ENCODE measurements at places on chromosomes 1 and 21.

DNA sequence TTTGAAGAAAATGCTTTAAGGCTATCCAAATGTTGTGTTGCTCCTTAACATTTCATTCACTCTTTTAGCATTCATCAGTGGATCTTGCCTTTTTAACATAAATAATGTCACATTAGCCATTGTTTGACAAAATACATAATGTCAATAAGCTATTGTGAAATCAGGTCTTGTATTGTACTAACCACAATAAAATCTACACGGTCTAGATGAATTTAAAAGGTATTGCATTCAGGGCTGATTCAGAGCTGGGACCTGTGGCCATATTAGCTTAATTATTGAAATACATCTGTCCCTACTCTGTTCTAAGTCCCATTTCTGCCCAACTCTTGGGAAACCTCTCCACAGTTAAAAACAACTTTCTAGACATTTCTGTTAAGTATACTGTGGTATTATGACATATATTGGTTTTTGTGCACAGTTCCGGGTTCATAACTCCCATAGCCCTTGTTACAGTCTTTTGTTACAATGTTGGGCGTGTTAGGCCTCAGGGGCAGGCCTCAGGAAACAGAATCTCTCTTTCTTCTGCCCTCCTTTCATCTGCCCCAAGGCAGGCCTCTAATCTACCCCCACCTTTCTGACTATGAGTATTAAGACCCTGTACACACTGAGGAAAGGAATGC lies 44.7 kb upstream of the CITED4 start:
- no peak for DNase-seq

DNA sequence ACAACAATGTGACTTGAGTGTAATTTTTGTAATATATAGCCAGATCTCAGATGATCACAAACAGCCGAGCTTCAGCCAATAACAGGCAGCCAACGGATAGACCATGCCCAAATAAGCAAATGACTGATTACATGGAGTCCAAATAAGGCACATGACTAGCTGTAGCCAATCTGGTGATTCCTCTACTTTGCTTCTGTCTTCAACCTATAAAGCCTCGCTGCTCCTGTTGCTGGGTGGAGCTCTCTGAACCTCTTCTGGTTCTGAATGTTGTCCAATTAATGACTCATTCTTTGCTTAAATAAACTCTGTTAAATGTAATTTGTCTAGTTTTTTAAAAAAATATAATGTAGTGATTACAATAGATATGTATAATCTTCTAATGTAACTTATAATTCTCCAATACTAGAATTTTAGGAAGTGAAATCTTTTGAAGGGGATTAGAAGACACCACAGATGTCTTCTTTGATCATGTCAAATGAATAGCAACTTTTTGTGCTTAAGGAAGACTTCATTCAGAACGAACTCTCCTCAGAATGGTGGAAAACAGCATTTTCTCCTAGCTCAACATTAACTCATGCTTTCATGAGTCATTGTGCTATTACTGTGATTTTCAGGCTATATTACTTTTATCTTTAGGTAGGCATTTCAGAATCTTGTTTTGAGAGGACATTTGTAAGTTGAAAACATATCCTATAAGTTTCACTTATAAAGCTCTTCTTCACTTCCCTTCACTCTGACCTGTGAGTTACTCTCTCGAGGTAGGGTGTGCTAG lies 857.8 kb upstream of the B3GALT2 start:
- no peak for DNase-seq

DNA sequence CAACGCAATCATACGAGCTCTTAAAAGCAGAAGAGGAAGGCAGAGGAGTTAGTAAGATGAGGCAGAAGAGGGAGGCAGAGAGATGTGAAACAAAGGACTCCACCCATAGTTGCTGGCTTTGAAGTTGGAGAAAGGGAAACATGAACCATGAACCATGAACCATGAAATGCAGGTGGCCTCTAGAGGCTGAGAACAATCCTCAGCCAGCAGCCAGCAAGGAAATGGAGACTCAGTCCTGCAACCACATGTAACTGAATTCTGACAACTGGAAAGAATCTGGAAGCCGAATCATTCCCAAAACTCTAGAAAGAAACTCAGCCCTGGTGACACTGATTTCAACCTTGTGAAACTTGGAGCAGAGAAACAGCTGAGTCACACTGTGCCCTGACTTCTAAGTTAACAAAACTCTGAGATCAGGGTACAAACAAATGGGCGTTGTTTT lies 10.1 kb downstream of the DIPK1A start:
- DNase-seq, result no peak

- DNase-seq, result no peak
Observed at GRCh38 chr1:246790833-246791232, 66.6 kb downstream of the SCCPDH start.

DNA sequence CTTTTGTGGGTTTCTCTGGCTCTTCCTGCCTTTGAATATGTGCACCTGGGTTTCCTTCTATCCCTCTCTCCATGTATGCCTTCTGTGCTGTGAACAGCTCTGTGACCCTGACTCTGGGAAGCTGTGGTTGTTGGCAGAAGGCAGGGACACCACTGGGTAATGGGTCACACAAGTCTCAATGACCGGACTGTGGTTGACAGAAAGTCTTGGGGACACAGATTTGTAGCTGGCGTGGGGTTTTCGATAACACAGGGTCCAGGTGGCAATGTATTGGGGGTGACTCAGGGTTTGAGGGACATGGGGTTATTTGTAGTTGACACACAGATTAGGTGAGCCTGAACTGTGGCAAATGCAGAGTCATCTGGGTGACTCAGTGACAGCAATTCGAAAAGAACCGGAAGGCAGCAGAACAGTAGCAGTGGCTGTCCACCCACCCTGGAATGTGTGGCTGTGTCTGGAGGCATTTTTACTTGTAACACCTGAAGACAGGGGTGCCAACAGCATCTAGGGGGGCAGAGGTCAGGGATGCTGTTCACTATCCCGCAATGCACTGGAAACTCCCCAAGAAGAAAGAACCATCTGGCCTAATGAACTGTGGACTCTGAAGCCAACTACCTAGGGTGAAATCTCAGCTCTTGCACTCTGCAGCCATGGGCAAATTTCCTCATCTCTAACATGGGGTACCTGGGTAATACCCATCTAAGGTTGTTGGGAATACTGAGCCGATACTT lies 13.0 kb upstream of the SLC6A9 start:
- no peak for DNase-seq

DNA sequence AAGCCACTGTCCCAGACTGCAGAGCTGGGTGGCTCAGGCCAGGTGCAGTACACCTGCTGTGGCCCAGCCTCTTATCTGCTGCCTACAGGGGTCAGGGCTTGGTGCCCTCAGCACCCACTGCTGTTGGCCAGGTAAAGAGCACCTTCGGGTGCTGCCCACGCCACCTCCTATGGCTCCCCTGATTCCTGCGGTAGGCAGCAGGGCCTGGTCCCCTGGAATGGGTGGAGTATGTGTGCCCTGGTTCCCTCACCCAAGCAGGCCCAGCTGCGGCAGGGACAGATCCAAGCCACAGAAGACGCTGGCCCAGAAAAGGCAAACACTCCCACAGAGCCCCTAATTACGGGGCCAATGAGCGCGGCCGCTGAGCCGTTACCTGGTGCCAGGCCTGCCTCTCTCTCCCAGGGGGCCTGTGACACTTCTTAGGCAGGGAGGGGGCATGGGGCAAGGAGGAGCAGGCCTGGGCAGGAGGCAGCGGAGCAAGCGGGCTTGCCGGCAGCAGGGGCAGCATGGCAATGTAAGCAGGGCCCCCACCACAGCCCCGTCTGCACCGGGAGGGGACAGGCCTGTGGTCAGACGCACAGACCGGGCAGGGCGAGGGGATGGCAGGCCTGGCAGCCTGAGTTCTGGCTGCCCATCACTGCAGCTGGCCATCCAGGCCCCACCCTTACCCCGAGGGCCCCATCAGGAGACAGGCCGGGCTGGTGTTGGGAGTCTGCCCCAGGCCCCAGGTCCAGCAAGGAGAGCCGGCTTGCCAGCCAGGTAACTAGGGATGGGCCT lies 19.0 kb downstream of the ESPN start:
- DNase-seq, result no peak

DNA sequence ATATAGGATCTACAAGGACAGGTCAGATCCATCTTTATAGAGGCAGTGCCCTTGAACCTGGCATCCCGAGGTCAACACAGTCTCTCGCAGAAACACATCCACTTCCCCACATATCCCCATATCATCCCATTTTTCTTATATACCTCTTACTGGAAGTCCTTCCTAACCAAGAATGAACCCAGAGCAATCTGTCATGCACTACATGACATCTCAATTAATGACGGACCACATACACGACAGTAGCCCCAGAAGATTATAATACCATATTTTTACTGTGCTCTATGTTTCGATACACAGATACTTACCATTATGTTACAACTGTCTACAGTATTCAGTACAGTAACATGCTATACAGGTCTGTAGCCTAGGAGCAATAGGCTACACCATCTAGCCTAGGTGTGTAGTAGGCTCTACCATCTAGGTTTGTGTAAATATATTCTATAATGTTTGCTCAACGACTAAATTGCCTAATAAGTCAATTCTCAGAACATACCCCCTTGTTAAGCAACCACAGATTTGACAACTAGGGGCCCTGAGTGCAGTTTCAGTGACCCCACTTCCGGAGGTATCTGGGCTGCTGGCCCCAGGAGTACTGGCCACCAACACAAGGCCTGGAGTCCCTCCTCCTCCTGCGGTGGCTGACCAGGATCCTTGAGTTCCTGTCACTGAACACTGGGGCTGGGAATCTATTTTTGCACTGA lies 28.1 kb downstream of the PTPN14 start:
- DNase-seq, result no peak

DNA sequence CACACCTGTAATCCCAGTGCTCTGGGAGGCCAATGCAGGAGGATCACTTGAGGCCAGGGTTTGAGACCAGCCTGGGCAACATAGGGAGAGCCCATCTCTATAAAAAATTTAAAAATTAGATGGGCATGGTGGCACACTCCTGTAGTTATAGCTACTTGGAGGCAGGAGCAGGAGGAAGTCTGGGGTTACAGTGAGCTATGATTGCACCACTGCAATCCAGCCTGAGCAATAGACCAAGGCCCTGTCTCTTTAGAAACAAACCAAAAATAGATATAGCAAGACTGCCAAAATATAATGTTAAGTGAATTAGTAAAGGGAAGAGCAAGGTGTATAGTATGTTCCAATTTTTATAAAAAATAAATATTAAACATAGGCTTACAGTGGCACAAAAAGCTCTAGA lies 28.8 kb downstream of the PLEKHO1 start:
- DNase-seq, result no peak

- peak; percentile 60 for DNase-seq
Observed at GRCh38 chr21:36104317-36105300, 30.3 kb upstream of the CBR3 start.

DNA sequence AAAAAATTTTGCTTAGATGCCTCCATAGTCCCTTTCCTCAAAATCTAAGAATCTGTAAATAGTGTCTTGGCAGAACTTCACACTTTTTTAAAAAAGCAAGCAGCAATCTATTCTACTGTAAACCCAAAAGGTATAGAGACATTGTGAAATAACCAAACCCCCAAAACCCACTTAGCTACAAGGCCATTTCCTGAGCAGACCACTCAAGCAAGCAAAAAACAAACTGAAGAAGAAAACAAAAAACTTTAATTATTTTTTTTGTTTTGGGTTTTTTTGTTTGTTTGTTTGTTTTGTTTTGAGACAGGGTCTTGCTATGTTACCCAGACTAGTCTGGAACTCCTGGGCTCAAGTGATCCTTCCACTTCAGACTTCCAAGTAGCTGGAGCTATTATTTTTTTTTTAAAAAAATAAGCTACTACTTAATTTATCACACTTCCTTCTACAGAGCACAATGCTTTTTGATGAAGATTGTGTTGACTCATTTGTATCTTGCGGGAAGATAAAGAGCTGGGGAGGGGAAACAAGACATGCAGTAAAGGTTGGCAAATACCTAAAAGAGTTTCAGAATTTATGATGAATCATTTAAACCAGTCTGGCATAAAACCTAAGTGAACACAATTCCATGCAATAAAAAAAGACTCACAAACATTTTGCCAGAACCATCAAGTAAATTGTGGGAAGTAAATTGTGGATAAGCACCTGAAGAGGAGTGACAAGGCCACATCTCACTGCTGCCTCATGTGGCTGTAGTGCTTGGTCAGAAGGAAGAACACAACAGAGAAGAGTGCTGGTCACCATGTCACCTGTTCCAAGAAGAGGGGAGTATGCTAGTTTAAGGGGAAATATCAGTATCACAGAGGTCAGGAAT lies 2.7 kb upstream of the PTPN22 start:
- no peak for DNase-seq
